ENCODE measurements at places on chromosomes 16 and 17.

DNA sequence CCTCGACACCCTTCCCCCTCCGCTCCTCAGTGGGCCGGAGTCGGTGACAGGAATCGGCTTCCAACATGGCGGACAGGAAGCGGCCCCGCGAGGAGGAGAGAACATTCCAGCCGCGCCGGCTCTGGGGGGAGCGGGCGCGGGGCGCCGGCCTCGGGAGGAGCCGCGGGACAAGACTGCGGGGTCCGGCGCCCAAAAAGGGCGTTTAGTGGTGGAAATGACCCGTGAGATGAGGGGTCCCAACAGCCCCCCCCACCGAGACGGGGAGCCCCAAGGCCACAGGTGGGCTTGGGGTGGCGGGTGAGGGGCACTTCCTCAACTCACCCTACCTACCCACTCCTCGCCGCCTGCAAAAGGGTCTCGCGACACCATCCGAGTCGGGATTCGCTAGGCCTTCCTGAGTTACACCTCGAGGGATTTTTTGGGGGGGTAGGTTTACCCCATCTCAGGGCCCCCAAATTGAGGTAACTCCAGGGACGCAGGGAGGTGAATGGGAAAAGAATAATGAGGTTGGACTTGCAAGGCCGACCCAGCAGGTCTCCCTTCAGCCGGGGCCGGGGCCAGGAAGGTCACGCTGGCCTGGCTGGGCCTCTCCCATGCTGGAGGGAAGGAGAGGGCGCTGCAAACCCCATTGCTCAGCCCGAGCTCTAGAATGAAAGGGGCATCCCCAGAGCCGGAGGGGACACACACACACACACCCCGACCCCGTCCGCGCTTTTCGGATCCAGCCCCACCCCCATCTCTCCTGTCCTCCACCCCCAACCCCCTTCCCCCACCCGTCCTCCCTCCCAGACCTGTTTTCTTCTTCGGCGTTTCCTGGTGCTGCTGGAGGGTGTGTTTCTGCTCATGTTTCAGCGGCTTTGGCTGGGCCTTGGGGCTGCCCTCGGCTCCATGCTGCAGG lies 707 bp downstream of the NUFIP2 start:
- peak; percentile 13 for DNase-seq

GRCh38 chr17:58088624-58089023 lies 5.4 kb downstream of the DYNLL2 start:
- no peak for DNase-seq

GRCh38 chr16:87243478-87243877 lies 73.7 kb downstream of the C16orf95 start:
- DNase-seq, result no peak

DNA sequence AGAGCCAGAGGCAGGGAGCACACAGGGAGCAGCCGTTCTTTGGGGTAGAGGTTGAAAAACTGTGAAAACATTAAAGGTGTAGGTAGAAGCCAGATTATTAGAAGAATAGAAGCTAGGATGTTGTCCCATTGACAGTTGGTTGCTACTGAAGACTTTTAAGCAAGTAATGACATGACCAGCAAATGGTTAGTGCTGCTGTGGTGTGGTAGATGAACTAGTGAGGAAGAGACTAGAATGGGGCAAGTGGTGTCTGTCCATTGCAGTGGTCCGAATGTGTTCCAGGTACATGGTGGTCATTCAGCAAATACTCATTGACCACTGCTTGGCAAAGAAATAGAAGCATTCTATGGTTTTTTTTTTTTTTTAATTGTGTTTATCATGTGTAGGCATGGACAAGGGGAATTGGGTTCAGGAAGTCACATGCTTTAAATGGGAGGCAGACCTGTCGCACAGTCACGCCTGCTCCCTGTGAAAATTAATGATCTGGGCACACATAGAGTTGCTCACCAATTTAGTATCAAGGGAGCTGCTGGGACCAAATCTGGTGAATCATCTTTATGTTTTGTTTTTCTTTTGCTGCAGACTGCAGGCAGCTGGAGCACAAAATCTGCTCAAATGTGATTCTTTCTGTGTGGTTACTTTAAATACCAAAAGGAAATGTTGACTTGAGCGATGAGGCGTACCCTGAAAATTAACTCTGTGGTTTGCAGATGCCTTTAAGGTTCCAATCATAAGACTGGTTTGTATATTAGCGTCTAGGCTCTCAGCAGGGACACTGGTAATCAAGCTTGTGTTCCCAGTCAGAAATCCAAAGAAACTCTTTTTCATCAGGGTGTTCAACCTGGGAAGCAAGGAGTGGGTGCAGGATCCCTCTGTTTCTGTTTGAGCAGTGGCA lies 30.7 kb downstream of the YPEL2 start:
- no peak for DNase-seq

GRCh38 chr17:41906465-41907184 lies 12.1 kb downstream of the ACLY start:
- DNase-seq, result no peak

DNA sequence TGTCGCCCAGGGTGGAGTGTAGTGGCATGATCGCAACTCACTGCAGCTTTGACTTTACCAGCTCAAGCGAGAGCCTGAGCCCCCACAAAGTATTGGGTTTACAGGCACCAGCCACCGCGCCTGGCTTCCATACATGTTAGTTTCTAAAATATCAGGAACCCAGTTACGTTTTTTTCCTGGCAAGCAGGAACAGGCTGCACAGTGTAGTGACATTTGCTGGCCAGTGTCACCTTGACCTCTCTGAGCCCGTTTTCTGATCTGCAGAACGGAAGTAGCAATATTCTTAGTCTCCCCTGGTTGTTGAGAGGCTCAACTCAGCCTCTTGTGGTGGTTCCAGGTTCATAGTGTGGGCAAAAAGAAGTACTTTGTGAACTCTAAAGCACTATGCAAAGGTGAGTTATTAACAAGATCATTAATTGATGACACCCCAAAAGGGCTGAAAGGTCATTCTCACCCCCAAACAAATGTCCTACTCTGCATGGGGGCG lies 15.6 kb downstream of the IGF2BP1 start:
- DNase-seq, result no peak
